ENCODE measurements at places on chromosomes 5 and 9.

- no peak for DNase-seq
Measured at GRCh38 chr9:108017671-108018070, 528.1 kb upstream of the KLF4 start.

DNA sequence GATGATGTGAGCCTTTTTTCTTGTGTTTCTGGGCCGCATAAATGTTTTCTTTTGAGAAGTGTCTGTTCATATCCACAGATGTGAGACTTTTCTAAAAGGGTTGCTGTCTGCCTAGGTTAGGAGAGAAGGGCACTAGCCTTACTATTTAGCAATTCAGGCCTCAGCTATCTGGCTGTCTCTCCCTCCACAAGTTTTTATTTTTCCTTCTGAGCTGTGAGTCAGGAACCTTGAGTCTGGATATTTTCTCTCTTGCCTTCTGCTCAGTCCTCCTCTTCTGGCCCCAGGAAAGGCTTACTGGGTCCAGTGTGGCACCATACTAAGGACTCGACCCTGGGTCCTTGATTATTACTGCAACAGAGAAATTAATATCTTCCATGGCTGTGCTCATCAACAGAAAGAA is 187.6 kb downstream of the CSNK1G3 start:
- DNase-seq = no peak

DNA sequence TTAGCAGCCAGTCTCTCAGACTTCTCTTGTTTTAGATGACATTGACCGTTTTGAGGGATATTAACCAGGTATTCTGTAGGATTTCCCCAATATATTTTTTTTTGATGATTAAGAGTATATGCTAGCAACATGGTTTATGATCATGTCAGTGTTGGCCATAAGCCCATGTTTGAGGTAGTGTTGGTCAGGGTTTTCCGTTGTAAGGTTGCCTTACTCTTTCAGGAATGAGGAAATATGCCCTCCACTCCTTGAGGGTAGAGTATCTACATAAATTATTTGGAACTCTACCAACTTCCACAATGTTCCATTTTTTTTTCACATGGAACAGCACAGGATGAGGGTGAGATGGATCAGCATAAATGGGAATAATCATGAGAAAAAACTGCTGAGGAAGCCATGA is 188.4 kb upstream of the PRDM9 start:
- no peak for DNase-seq

- DNase-seq = no peak
Measured at GRCh38 chr5:54148858-54149257, 161.5 kb downstream of the ARL15 start.

DNA sequence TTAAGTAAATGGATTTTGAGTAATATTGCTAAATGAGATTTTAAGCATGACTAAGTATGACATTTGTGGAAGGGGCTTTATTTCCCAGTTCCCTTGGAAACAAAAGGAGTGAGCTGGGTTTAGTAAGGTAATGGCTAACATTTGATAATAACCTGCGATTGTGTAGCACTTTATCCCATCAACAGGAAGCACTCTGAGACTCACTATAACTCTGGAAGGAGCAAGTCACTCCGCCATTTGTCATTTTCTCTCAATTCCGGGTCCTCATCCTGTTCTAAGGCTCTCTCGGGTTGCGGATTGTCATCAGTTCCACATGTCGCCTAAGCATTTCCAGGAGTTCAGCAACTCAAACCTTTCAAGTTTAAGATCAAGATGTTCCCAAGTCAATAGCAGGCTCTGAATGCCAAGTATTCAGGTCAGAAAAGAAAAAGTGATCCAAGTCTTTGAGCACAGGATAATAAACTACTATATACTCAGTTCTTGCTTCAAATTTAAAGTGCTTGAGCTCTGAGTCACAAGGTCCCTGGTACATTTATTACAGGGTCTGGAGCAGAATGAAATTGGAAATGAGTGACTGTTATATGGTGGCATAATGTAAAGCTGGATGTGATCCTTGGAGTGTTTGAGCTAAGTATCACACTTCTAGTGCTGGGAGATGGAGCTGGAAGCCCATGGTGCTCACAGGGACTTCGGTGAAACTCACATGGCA is 39.3 kb downstream of the CAPSL start:
- DNase-seq = no peak

DNA sequence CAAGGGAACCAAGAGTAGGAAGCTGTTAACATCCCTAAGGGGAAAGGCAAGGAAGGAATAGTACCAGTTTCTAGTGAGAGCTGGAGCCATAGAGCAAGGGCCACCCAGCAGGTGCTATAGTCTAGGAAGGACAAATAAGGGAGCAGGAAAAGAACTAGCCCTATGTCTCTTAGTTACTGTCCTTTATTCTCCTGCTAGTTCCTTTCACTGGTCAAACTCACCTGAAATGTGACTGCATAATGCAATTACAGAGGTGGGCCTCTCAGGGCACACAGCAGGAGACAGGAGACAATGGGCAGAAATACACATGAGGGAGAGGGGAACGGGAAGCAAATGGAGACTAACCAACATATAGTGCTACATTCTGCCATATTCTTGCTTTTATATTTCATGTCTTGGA is 26.7 kb upstream of the FRMPD1 start:
- DNase-seq = no peak

- no peak for DNase-seq
Measured at GRCh38 chr5:111063709-111064322, 7.7 kb upstream of the TSLP start.

DNA sequence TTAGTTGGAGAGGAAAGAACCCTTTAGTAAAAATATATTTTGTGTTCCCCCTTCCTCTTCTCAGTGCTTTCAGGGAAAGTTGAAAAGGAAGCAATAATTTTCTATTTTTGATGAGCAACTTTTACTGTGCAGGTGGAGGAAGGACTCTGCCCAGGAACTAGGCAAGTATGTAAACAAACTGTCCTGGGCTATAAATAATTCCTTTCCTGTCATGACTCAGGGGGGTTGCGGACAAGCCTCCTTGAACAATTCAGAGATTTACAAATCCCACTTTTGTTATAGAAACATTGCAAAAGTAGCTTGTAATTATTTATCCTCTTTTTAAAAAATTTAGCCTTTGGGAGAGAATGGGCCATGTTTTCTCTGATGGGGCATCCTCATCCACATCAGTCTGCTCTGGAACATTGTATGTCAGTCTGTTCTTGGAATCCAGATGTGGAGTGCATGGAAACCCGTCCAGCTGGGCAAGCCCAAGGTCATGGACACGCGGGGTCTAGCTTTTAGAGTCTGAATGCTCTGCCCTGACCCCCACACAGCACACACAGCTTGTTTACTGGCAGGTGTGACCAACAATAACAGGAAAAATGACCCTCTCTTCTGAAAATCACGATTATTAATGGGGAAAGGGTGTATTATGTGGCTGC is 127.6 kb downstream of the GADD45G start:
- DNase-seq = no peak

DNA sequence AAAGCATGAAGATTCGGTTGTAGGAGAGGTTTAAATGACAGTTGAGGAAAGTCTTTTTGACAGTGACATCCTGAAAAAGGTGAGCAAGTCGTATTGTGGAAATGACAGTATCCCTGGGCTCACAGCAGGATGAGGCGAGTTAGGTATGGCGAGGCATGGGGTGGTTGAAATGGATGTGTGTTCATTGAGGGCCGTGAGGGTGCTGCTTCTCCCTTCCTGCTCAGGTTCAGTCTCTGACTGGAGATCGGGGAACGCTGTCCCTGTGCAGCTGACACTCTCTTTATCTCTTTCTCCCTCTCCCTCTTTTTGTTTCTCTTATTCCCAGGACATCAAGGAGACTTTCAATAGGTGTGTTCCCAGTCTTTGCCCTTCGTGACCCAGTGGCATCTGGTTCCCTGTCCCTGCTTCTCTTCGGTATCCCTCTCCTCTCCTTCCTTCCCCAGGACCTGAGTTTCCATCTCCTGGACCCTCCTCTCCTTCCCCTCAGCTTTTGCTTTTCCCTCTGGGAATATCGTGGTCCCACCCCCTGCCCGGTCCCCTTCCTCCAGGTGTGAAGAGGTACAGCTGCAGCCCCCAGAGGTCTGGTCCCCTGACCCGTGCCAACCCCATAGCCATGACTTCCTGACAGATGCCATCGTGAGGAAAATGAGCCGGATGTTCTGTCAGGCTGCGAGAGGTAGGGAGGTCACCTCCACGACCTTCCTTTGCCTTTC is 10.2 kb downstream of the TRIM41 start:
- DNase-seq = no peak

GRCh38 chr9:112104901-112105300 is 70.2 kb downstream of the SUSD1 start:
- DNase-seq = no peak

DNA sequence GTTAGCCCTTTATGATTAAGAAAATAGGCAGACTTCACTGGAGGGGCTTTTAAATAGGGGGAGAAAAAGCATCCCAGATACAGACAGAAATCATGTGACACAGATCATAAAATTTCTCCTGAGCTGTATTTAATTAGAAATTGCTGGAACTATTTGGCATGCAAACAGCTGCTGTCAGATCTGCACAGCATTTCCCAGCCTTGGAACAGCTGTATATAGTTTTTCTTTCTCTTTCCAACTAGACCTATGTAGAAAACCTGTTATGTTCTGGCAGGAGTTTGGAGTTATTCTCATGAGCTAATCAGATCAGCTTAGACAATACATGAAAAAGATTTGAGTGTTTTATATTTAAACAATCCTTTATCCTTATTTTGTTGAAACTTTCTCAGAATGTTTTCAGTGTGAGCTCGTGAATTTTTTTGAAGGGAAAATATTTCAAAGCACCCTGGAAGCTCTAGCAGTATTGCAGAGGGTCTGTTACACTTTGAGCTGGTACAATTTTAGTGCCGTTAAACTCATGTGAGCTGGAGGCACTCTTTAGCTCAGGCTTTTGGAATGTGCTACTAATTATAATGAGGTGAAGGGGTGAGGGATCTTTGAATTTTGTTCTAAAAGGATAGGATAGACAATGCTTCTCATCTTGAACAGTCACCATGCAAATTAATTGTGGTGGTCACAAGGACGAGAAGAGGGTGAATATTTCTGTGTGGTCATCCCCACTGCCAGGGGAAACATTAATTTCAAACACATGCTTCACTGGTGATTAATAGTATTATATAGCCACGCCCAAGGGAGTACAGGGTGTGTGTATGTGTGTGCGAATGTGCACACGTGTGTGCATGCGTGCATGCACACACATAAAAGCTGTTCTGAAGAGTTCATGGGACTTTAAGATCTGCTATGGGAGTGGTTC is 239.4 kb upstream of the FBXL7 start:
- no peak for DNase-seq

GRCh38 chr5:81393783-81394718 is at the start of gene ACOT12:
TSS of gene ACOT12 (minus strand) at chr5:81394134. CDS start at chr5:81394114, 20 bp downstream.
- no peak for DNase-seq

DNA sequence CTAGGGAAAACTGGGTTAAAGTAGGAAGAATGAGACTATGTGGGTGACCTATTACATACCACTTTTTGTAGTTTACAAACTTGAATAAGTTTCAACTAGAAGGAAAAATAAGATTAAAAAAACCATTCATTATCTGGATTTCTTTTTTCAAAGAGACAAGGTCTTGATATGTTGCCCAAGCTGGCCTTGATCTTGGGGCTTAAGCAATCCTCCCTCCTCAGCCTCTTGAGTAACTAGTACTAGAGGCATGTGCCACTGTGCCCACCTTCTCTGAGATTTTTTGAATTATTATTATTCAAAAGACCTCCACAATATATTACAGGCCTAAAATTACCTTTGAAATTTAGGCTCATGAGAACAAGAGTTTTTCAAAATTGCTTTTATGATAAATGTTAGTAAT is 63.2 kb downstream of the NR2F1-AS1 start:
- no peak for DNase-seq

DNA sequence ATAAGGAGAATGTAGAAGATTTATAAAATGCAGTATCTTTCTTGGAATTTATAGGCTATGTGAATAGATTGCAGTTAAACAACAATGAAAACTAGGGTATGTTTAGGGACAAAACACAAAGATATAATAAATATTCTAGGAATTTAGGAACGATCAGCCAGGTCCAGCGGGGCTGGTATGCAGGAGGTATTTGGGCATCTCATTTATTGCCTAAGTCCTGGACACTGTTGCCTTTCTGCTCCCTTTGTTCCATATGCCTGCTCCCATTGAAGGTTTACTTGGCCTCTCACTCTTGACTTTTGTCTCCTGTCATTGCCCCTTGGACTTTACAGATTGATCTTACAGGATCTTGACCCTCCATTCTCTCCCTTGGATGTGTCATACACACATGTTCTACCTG is 55.9 kb downstream of the SNX24 start:
- DNase-seq = no peak

- no peak for DNase-seq
Measured at GRCh38 chr5:139658928-139659667, 10.9 kb downstream of the CXXC5 start.

GRCh38 chr5:146626936-146627335 is 110.9 kb upstream of the GPR151 start:
- DNase-seq = no peak

GRCh38 chr9:130023144-130023787 is 19.7 kb downstream of the FNBP1 start:
- DNase-seq = no peak

DNA sequence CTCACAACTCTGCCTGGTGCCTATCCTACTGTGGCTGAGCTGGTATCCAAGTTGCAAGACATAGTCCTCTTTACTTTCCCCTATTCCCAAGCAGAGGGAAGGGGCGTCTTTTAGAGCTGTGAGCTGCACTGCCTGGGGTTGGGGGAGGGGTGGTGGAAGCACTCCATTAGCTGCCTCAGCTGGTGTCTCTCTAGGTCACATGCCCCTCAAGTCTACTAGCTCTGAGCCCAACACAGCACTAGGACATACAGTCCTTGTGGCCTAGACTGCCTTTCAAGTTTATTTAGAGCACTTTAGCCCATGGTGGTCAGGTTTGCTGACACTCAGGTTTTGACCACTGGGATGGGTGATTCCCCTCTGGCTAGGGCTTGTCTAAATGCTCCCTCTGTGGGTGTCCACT is 54.7 kb downstream of the SREK1 start:
- no peak for DNase-seq

DNA sequence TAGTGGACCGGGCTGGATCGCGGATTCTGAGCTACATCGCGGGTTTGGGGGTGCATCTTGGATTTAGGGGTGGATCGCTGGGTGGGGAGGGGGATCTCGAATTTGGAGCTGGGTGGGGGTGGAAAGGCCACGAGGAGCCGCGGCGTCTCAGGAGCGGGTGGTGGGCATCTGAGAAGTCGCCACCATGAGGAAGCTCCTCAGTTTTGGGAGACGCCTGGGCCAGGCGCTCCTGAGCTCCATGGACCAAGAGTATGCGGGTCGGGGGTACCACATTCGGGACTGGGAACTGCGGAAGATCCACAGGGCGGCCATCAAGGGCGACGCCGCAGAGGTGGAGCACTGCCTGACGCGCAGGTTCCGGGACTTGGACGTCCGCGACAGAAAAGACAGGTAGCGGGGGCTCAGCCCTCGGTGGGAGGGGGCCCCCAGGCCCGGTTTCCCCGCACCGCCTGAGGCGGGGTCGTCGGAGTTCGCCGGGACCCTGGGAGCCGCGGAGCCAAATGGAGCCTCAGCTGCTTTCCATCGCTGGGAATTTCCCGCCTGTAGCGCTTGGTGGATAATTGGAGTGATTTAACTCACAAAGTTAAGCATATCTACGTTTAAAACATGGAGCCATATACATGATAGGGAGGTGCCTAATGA is 376 bp downstream of the ANKRD18B start:
- no peak for DNase-seq

GRCh38 chr5:142119051-142119625 is 10.6 kb downstream of the NDFIP1 start:
- no peak for DNase-seq

GRCh38 chr5:137778772-137779564 is 24.8 kb upstream of the HNRNPA0 start:
- no peak for DNase-seq
